Prostate gland (tissue), 2 donors: ENCODE measurements at places on chromosomes 2 and 18. TPM values are rescaled to one million over a fixed set of nuclear protein-coding genes. Genes with fewer than 3 reads are reported as not detected.

DNA sequence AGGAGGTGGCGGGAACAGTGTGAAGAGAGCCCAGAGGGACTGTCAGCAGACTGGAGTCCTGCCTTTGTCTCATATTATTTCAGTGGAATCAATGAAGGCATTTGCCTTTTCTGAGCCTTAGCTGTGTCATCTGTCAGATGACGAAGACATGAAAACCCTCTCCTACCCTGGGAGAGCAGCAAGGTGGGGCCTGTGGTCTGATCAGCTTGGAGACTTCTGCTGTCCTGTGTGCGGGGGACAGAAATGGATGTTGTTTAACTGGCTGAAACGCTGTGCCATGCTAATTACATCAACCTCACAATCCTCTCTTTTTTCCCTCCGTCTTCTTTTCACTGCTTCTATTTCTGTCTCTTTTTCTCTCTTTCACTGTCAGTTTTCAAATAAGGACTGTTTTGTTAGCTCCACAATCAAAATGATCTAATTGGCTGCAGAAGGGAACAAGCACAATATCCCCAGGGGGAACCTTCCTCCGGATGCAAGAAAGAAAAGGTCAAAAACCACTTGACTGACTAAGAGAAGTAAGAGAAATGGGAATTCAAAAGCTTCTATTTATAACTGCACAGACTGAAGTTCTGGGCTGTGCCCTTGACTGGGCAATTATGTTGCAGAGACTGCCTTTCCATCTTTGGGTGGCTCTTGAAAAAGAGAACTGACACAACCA is 340.1 kb downstream of the CLIP4 start:
- no peaks in the 10 kb centered on the region for H3K36me3 ChIP-seq
- H3K27ac ChIP-seq, result no peak overlapping the region
- no peak for DNase-seq

DNA sequence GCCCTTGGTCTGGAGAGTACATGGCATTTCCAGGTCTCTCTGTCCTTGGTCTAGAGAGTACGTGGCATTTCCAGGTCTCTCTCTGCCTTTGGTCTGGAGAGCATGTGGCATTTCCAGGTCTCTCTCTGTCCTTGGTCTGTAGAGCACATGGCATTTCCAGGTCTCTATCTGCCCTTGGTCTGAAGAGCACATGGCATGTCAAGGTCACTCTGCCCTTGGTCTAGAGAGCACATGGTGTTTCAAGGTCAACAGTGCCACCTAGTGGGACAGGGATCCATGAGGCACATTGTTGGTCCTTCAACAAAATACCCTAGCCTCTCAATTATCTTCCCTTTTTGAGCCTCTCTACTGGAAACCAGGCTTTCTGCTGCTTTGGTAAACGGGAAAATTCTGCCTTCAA is 250.2 kb downstream of the OTX1 start:
- no peaks in the 10 kb centered on the region for H3K36me3 ChIP-seq
- no peaks in the 10 kb centered on the region for H3K4me1 ChIP-seq
- no peaks in the 10 kb centered on the region for H3K27me3 ChIP-seq
- H3K4me3 ChIP-seq, result no peak overlapping the region

DNA sequence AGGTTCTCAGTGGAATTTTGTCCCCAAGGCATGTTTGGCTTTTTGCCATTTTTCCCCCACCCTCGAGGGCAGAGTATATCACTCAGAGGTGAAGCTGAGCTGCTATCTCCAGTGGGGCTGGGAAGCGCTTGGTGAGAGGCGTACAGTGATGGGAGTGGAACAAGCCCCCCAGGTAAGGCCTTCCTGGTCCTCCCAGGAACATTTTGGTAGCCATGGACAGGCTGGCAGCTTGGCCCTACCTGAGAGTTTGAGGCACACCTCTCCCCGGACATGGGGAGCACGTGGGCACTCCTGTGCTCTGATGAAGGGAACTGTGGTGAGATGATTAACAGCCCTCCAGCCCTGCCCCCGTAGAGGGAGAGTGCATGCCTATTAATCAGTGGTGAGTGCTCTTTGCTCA is 99.3 kb downstream of the C1QL2 start:
- no peaks in the 10 kb centered on the region for H3K36me3 ChIP-seq
- no peak for DNase-seq
- no peak overlapping the region for H3K4me3 ChIP-seq
- H3K27me3 ChIP-seq, result no peaks in the 10 kb centered on the region
- no peak overlapping the region for H3K27ac ChIP-seq
- no peaks in the 10 kb centered on the region for H3K4me1 ChIP-seq

DNA sequence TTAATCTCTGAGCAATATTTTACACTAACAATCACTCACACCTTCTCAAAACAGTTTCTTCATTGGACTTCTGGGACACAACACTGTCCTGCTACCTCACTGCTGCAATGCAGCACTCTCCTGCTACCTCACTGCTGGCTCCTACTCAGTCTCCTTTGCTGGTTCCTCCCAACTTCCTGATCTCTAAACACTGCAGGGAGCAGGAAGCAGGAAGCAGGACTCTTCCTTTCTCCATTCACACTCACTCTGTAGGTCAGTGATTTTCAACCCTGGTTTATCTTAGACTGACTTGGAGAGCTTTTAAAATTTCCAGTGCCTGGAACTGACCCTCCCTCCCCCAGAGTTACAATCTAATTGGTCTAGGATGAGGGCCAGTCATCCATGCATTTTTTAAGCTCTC is 243.4 kb upstream of the RBBP8 start:
- DNase-seq, result no peak
- no peak overlapping the region for H3K4me3 ChIP-seq
- no peaks in the 10 kb centered on the region for H3K36me3 ChIP-seq
- H3K27ac ChIP-seq, result no peak overlapping the region
- H3K27me3 ChIP-seq, result no peaks in the 10 kb centered on the region

GRCh38 chr2:64203858-64204632 is 59.8 kb upstream of the PELI1 start:
- H3K4me3 ChIP-seq, result no peak overlapping the region
- H3K27me3 ChIP-seq, result no peaks in the 10 kb centered on the region
- peaks cover 11% of the 10 kb centered on the region for H3K4me1 ChIP-seq
- peak overlapping the region; percentile 89 for H3K27ac ChIP-seq

GRCh38 chr2:27431395-27431794 is 3.0 kb downstream of the NRBP1 start:
- no peaks in the 10 kb centered on the region for H3K27me3 ChIP-seq
- DNase-seq, result no peak
- H3K36me3 ChIP-seq, result no peaks in the 10 kb centered on the region
- H3K27ac ChIP-seq, result no peak overlapping the region

DNA sequence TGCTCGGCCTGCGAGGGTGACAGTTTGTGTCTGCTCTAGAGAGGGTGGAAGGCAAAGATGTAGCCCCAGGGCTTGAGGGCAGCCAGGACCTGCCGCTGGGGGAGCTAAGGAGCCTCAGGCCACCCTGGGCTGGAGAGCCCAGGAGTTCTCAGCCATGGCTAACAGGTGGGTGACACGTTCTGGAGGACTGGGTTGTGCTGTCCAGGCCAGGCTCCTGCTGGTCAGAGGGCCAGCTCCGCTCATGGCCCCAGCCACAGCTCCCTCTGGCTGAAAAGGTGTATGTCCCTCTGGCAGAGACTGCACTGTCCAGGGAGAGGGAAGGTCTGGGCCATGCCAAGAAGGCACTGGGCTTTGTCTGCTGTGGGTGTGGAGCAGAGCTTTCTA is 19.2 kb downstream of the TMEM185B start:
- H3K27ac ChIP-seq, result no peak overlapping the region
- DNase-seq, result no peak
- H3K27me3 ChIP-seq, result no peaks in the 10 kb centered on the region
- H3K4me1 ChIP-seq, result no peaks in the 10 kb centered on the region
- H3K4me3 ChIP-seq, result no peak overlapping the region
- no peaks in the 10 kb centered on the region for H3K36me3 ChIP-seq

The EML6 gene
- 0.46 TPM for total RNA-seq

The ZDBF2 gene
- total RNA-seq, result 8.1 TPM
